GM12892 (cell line): ENCODE measurements at places on chromosomes 2 and 18.
A peak's percentile ranks its signal among the peaks of the same experiment; 100 is the strongest.

DNA sequence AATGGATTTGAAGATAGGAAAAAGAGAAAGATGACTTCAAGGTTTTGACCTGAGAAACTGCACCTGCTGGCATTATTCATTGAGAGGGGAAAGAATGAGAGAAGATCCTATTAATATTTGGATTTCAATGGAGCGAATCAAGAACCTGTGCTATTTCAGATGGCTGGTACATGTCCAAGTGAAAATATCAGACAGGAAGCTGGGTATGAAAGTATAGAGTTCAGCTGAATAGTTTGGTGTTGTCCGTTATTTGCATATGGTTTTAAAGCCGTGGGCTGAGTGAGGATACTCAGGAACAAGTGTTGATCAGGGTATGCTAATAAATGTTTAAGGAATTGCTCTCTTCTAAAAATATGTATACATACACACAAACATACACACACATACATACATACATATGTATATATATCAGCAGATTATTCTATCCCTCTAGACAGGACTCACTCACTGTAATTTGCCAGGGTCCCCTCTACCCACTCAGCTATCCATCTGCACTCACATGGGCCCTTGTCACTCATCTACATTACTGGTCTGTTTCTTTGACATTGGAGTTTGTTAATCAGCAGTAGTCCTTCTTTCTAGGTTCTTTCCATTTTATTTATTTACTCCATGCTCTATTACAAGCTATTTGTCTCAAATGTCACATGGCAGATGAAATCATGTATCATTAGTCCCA lies 33.9 kb upstream of the IKZF2 start:
- no peak for DNase-seq

DNA sequence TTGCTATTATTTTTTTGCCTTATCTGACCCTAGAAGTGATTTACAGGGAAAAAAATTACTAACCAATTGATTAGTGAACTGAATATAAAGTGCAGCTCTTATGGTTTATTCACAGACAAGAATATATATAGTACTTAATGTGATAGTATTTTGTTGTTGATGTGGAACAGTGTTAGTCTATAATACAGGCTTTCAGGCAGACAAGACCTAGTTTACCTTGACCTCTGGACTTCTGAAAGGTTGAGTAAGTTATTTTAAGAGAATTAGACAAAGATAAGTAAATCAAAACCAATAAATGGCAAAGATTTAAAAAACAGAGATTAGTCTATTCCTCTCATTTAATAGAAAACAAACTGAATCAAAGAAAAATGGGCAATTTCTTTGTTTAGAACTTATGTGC lies 46.0 kb downstream of the SCN1A start:
- no peak for DNase-seq

DNA sequence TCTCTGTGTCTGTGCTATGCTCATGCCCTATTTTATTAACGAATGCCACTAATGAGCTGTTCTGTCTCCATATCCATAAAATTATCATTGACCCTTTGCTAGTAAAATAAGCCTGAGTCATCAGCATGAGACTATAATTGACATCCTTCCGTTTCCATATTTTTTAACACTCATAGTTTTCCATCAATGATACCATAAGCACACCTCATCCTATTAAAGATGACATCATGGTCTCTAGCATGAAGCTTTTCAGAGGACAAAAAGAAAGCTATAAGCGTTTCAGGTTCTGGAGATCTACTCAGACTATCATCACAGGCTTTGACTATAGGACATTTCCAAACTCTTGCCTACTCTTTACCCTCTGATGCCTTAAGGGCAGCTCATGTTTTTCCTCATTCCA lies 1.2 kb upstream of the DSC2 start:
- DNase-seq = no peak

DNA sequence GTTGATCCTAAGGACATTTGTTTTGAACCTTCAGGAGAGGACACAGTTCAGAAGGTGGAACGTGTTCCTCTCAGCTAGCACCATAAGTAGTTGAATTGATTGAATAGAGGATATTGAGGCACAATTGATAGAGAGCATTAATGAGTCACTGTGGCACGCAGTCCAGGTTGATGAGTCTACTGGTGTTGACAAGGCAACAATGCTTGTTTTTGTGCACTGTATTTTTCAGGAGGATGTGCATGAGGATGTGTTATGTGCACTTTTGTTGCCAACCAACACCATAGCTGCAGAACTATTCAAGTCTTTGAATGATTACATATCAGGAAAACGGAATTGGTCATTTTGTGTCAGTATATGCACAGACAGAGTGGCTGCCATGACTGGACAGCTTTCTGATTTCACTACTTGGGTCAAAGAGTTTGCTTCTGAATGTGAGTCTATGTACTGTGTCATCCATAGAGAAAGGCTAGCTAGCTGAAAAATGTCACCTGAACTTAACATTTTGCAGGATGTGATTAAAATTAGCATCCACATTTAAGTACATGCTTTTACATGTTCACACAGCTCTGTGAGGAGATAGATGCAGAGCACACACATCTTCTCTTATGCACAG lies 140.1 kb upstream of the B3GNT2 start:
- DNase-seq = no peak

DNA sequence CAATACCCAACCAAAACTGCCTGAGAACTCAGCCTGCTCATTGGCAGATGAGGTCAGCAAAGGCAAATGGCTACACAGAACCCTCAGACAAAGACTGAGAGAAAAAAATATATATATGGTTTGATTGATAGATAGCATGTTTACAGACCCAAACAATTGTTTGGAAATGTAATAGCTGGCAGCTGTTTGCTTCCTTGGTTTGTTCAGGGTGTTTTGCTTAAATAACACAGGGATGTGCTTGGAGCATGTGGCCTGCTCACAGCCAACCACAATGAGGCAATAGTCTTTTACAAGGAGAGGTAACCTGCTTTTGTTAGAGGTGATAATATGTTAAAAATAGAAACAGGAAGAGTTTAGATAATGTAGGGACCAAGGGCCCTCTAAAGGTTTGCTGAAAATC lies 84.5 kb downstream of the PDK1 start:
- DNase-seq = no peak

DNA sequence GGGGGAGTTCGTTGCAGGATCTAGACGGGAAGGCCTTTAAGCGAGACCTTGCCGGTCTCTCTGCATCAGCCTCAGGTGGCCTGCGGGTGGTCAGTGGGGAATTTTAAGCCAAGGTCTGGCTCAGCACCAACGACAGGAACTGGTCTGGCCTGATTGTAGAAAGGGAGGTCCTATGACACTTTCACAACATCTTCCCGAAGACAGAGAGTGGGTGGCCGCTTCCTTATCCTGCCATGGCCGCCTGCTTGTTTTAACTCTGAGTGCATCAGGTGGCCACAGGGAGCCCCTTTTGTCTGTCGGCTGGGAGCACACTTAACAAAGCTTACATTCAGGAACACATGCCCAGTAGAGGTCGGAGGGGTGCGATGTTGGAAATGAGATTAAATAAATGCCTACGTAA lies 363.7 kb upstream of the MYT1L start:
- DNase-seq = no peak

- no peak for DNase-seq
Observed at GRCh38 chr2:201926067-201926466, 107.6 kb upstream of the FZD7 start.

DNA sequence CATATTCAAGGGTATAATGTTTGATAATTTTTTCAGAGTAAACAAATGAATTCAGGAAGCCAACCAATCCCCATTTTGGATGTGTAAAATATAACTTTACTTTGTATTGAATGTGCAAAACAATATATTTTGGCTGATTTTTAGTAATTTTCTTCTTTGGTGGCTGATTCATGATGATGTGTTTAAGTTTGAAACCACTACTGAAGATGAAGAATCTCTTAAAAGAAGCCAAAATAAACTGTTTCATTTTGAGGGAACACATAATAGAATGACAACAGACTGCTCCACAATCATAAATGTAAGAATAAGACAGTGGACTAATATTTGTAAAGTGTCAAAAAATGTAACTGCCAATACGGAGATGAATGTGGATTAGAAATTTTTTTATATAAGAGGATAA lies 52.5 kb upstream of the TRIM43 start:
- DNase-seq = no peak

DNA sequence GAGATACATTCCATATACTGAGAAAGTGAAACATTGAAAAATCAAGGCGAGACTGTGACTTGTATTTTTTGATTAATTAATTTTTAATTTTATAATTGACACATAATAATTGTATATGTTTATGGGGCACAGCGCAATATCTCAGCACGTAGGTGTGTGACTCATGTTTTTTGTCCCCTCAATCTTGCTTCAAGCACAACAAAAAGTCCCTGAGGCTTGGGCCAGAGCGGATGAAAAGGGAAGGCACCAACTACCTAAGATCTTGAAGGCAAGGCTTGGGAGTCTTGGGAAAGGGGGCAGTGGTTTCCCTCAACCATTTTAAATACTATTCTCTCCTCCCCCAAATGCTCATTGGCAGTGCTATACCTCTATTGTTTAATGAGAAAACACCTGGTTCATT lies 9.9 kb downstream of the SGPP2 start:
- DNase-seq = no peak

DNA sequence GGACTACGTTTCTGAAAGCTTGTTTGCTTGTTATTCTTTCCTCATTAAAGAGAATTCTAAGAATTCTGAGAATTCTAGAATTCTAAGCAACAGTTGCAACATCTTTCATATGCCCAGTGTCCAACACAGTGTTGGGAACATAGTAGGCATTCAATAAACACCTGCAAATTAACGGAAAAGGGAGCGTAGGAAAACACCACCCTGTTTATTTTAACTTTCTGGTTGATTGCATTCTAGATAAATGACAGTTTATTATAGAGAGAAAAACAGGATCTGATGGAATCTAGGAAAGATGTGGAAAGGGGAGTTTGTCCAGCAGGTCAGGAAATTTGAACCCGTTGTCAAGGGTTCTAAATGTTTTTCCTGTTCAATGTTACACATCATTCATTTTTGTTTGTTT lies 24.2 kb upstream of the EFEMP1 start:
- no peak for DNase-seq

- peak; percentile 26 for DNase-seq
Observed at GRCh38 chr2:148875387-148876051, 492 bp downstream of the KIF5C start.

- DNase-seq = no peak
Observed at GRCh38 chr2:112541315-112542122, 746 bp upstream of the POLR1B start.

GRCh38 chr2:54624591-54625071 lies 98.8 kb upstream of the EML6 start:
- DNase-seq = no peak

GRCh38 chr2:238449909-238450417 lies 23.2 kb downstream of the ASB1 start:
- DNase-seq = no peak

DNA sequence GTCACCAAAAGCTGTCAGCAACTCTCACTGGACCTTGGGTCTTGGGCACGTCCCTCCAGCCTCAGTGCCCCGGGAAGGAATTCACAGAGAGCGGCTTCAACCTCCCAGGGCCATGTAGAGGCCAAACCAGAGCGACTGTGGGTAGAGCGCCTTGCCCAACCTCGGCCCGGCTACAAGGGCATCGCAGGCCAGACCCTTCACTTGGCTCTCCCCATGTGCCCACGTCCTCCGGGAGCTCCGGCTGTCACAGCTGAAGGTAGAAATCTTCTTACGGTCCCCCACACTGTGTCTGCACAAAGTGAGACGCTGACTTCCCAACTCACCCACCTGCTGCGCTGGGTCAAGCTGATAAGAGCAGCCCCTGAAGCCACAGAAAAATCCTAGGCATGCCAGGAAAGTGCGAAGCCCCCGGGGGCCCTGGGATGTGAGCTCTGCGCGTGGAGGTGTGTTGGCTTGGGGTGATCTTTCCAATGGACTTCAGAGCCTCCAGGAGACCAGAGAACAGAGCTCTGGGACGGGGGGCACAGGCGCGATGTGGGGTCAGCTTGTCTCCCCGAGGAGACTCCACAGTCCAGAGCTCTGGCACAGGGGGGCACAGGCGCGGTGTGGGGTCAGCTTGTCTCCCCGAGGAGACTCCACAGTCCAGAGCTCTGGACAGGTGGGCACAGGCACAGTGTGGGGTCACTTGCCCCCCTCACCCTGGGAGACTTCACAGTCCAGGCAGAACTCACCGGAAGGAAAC lies 105.5 kb downstream of the RTP5 start:
- DNase-seq = no peak

DNA sequence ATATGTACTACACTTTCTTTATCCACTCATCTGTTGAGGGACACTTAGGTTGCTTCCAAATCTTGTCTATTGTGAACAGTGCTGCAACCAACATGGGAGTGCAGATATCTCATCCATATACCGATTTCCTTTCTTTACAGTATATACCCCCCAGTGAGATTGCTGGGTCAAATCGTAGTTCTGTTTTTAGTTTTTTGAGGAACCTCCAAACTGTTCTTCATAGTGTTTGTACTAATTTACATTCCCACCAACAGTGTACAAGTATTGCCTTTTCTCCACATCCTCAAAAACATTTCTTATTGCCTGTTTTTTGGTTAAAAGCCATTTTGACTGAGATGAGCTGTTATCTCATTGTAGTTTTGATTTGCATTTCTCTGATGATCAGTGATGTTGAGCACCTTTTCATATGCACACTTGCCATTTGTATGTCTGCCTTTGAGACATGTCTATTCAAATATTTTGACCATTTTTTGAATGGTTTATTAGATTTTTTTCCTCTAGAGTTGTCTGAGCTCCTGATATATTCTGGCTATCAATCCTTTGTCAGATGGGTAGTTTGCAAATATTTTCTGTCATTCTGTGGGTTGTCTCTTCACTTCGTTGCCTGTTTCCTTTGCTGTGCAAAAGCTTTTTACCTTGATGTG lies 12.2 kb downstream of the PLEK start:
- DNase-seq = no peak

DNA sequence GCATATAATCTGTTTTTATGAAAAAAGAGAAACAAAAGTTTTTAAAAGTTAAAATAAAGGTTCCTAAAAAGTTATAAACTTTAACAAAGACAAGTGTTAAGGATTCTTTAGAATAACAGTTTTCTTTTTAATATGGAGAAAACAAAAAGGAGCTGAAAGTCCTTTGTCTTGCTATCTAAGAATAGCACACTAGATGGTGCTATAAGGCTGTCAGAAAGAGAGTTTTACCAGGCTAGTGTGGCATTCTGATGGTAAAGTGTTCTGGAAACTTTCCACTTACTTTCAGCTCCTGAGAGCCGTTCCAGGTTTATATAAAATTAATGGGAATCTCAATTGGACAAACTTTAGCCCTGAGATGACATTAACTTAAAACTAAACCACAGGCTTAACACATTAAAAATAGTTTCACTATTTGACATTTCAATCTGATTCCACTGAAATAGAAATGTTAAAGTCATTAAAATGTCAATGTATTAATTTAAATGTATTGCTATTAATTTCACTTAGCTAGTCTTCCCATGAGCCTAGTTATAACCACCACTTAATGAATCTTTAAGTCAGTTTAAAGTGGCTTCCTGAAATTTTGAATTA lies 3.7 kb downstream of the FBXO48 start:
- DNase-seq = no peak

DNA sequence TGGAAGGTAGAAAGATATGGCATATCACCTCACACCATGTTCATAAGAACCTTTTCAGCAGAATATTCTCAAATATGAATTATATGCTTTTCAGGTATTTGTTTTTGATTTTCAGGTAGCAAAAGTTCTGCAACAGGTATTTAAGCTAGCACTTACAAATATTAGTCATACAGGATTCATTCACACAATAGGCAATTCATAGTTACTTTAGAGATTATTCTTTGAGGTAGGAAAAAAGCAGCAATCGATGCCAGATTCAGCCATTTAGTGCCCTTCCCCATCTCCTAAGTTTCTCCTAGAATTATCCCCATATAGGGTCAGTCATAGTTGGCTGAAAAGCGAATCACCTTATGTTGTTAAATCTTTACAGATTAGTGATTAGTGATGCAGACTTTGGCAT lies 177.4 kb upstream of the MMADHC start:
- no peak for DNase-seq

GRCh38 chr2:210302326-210302725 lies 12.6 kb downstream of the MYL1 start:
- no peak for DNase-seq
